Stimulated activated effector memory CD8-positive, alpha-beta T cell treated with anti-CD3 and anti-CD28 coated beads, Interleukin-12 subunit alpha, Interleukin-12 subunit beta, amount 100 ng/mL, for 72 hours (primary cell): ENCODE measurements at places on chromosomes 3 and 15.

DNA sequence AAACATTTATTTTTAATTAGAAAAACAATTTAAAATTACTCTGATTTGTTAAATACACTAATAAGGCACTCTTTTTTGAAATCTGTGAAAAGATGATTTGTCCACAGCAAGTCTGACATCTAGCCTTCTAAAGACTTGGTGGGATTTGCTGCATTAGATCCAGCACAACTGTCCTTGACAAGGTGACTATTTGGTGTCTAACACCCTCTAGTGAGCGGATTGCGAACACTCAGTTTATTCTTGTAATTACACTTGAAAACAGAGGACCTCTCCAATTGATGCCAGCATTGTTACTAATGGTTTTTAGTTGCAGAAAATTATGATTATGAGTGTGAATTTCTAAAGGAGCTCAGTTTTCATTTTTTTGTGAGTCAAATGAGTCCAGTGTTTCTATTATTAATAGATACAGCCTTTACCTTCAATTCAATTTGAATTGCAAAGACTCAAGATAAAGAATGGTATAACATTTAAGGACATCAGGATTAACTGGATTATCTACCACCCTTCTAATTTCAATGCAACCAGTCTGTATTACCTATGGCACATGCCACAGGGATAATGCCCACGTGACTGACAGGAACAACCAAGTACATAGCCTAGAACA, 29.7 kb upstream of the STRIT1 start:
- DNase-seq: no peak

GRCh38 chr15:56241374-56242105, 2.1 kb downstream of the RFX7 start:
- DNase-seq: no peak

GRCh38 chr15:75198560-75199356, 2.9 kb upstream of the C15orf39 start:
- no peak for DNase-seq

DNA sequence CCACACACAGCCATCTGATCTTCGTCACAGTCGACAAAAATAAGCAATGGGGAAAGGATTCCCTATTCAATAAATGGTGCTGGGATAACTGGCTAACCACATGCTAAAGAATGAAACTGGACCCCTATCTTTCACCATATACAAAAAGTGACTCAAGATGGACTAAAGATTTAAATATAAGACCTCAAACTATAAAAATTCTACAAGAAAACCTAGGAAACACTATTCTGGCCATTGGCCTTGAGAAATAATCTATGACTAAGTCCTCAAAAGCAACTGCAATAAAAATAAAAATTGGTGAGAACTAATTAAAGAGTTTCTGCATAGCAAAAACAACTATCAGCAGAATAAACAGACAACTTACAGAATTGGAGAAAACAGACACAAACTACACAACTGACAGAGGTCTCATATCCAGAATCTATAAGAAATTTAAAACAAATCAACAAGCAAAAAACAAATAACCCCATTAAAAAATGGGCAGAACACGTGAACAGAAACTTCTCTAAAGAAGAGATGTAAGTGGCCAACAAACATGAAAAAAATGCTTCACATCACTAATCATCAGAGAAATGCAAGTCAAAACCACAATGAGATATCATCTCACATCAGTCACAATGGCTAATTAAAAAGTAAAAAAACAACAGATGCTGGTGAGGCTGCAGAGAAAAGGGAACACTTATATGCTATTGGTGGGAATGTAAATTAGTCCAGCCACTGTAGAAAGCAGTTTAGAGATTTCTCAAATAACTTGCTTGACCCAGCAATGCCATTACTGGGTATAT, 104.0 kb downstream of the NR1I2 start:
- DNase-seq: no peak

DNA sequence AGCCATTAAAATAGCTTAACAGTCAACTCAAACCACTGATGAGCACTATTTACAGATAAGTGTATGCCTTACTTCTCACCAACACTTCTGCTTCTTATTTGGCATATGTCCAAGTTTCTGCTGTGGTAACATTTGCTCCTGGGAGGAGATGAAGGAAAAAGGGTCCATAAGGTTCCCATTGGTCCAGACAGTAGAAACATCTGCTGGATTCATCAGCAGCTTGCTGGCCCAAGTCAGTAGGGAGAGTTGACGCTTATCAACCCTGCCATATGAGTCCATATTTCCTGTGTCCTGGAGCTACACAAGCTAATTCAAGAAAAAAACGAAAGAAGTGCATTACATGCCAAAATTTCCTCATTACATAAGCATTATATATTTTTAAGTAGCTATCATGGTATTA, 824.5 kb downstream of the CADM2 start:
- DNase-seq: no peak

DNA sequence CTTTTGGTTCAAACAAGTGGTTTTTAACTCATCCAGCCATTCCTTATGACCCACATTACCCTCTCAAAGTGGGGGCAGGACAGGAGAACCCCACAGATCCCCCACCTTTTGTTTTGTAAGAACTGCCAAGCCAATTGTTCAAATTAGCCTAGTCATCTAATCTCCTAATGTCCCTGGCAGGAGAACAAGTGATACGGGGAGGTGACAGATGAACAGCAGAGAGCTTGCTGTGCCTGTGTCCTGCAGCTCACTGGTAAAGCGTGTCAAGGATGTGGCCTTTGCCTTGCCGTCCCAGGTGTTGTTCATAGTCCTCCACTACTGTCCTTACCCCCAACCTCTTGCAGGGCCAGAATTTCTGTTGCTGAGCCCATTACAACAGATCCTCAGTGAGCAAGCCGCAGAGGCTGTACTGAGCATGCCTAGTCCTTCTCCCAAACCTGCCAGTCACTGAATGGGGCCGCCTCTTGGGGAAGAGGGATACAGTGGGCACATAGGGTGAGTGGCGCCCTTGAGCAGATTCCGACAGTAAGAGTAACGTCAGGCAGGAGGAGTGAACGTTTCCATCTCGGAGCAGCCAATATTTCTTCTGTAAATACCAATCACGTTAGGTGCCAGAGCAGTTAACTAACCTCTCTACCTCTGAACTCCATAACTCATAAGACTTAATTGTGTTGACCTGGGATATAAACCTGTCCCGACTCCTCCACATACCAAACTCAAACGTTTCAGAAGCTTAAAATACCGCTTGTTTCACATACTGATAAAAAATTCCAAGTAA, 87.4 kb downstream of the ITPR1 start:
- DNase-seq: no peak
